Activated CD4-positive, alpha-beta T cell treated with anti-CD3 and anti-CD28 coated beads for 4 hours (primary cell): ENCODE measurements at places on chromosomes 11 and 22.

GRCh38 chr11:15864026-15864805 is 492.1 kb downstream of the SOX6 start:
- no peak for DNase-seq

GRCh38 chr11:108871152-108871551 is 206.3 kb downstream of the DDX10 start:
- DNase-seq, result no peak

- DNase-seq, result no peak
Observed at GRCh38 chr11:120590472-120590871, 78.9 kb downstream of the GRIK4 start.

- peak; percentile 51 for DNase-seq
Observed at GRCh38 chr22:41517172-41518047, 26.9 kb downstream of the POLR3H start.

- no peak for DNase-seq
Observed at GRCh38 chr22:24444729-24445466, 17.5 kb downstream of the ADORA2A start.

GRCh38 chr11:95559899-95560298 is 229.7 kb downstream of the FAM76B start:
- no peak for DNase-seq

- no peak for DNase-seq
Observed at GRCh38 chr11:113091481-113091780, 130.2 kb downstream of the NCAM1 start.

GRCh38 chr11:131411636-131412035 is 41.2 kb downstream of the NTM start:
- no peak for DNase-seq

GRCh38 chr22:49646876-49647275 is 180.8 kb downstream of the BRD1 start:
- DNase-seq, result no peak

- no peak for DNase-seq
Observed at GRCh38 chr11:21411104-21411503, 741.7 kb downstream of the NELL1 start.

DNA sequence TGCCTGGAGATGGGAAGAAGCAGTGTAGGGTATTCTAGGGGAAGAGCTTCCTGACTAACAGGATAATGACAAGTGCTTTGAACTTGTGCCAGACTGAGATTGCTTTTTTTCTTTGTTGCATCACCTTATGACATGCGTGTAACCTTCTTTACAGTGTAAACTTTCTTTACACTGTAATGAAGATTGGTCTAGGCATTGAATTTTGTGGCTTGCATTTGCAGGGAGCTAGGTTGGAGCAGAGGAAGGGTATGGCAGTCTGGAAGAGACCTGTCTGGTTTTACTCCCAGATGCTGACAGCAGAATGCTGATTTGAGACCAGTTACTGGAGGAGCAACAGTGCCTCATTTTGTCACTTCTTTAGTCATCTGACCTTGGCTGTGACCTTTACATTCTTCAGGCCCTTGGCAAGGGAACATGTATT is 5.6 kb downstream of the DDB2 start:
- DNase-seq, result no peak

DNA sequence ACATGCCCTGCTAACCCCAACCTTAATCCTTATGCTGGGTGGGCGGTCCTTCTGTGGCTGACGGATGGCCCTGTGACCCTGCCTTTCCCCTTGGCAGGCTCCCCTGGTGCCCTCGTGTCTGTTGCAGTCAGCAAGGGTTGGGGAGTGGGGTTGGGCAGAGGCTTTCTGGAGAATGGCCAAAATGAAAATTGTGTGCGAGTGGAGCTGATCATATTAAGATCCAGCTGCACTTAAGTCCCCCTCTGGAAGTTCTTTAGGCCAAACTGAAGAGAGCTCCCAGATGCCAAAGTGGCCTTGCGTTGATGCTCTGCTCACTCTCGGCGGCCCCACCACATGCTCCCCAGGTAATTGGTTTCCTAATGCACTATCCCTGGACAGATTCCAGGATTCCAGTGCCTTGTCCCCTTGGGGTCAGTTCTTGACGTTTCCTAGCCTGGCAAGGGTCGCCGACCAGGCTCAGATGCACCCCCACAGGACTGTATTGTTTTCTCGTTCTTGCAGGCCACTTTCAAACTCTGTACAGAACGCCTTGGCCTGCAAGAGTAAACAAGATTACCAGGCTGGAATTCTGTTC is 16.4 kb upstream of the C11orf96 start:
- no peak for DNase-seq

DNA sequence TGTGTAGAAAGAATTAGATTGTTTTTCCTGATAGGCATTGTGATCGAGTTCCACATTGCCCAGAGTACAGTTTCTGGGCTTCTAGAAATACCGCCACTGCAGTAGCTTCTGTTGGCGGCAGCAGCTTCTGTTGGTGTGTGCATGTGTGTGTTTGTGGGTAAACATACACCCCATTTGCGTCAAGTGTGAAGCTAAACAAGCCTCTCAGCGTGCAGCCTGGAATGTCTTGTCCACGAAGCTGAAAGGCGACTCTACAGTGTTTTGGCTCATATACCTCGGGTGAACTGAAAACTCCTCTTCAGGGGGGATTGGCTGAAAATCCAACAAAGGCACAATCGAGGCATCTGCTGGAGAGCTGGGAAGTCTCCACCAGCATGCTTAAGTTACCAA is 112.0 kb upstream of the E2F8 start:
- DNase-seq, result no peak
